SJCRH30 (cell line): ENCODE measurements at places on chromosomes 12 and 14. TPM values are rescaled to one million over a fixed set of nuclear protein-coding genes. Genes with fewer than 3 reads are reported as not detected.

The HOXC6 gene
- 1.3 and 2.2 TPM in 2 replicates for total RNA-seq

GRCh38 chr14:66361013-66361412, 125.2 kb upstream of the CCDC196 start:
- H3K27me3 ChIP-seq: no peaks in the 10 kb centered on the region
- no peaks in the 10 kb centered on the region for H3K36me3 ChIP-seq
- no peak for DNase-seq

- no peaks in the 10 kb centered on the region for H3K27me3 ChIP-seq
- no peak overlapping the region for H3K27ac ChIP-seq
- no peaks in the 10 kb centered on the region for H3K4me1 ChIP-seq
These were observed 40.0 kb downstream of the OSBPL8 start for GRCh38 chr12:76519538-76519937.

The NRIP2 gene
- total RNA-seq: 1.7 and 1.8 TPM in 2 replicates

GRCh38 chr12:104687823-104688573, 231.2 kb downstream of the CHST11 start:
- no peak overlapping the region for H3K27ac ChIP-seq
- H3K27me3 ChIP-seq: no peaks in the 10 kb centered on the region
- H3K4me3 ChIP-seq: no peak overlapping the region

- H3K4me3 ChIP-seq: no peak overlapping the region
- no peak for DNase-seq
- H3K27ac ChIP-seq: no peak overlapping the region
- H3K27me3 ChIP-seq: no peaks in the 10 kb centered on the region
These were observed 24.7 kb upstream of the NPFF start for GRCh38 chr12:53532021-53532420.

GRCh38 chr12:97181571-97182265, 274.7 kb downstream of the NEDD1 start:
- no peaks in the 10 kb centered on the region for H3K36me3 ChIP-seq
- H3K4me3 ChIP-seq: no peak overlapping the region
- no peak for DNase-seq
- no peaks in the 10 kb centered on the region for H3K4me1 ChIP-seq
- no peak overlapping the region for H3K27ac ChIP-seq

The OR9K2 gene
- total RNA-seq: not detected in 2 replicates

GRCh38 chr12:5586201-5586600, 154.3 kb downstream of the NTF3 start:
- peaks cover 41% of the 10 kb centered on the region for H3K4me1 ChIP-seq
- DNase-seq: no peak
- H3K27ac ChIP-seq: peak overlapping the region; percentile 93; the same call in 1 of the 2 replicates
- H3K36me3 ChIP-seq: no peaks in the 10 kb centered on the region
- no peaks in the 10 kb centered on the region for H3K27me3 ChIP-seq

- peak overlapping the region; percentile 51 for H3K4me3 ChIP-seq
- H3K27me3 ChIP-seq: no peaks in the 10 kb centered on the region
- peak overlapping the region; percentile 92 for H3K27ac ChIP-seq
- peaks cover 7% of the 10 kb centered on the region for H3K4me1 ChIP-seq
- H3K36me3 ChIP-seq: no peaks in the 10 kb centered on the region
These were observed 660 bp upstream of the MAP1LC3B2 start for GRCh38 chr12:116558280-116559161.

The ADAMTS20 gene
- total RNA-seq: 0.03 TPM in 1 of 2 replicates, not detected in the other

GRCh38 chr12:86260183-86260582, 4.0 kb upstream of the MGAT4C start:
- no peak overlapping the region for H3K4me3 ChIP-seq
- H3K27ac ChIP-seq: no peak overlapping the region
- no peaks in the 10 kb centered on the region for H3K4me1 ChIP-seq
- H3K36me3 ChIP-seq: no peaks in the 10 kb centered on the region
- H3K27me3 ChIP-seq: no peaks in the 10 kb centered on the region

- no peaks in the 10 kb centered on the region for H3K27me3 ChIP-seq
- H3K27ac ChIP-seq: no peak overlapping the region
- no peaks in the 10 kb centered on the region for H3K4me1 ChIP-seq
These were observed 242.0 kb downstream of the NEDD1 start for GRCh38 chr12:97148941-97149559.

The TMEM30B gene
- total RNA-seq: 6.2 and 7.4 TPM in 2 replicates

The NR2C1 gene
- total RNA-seq: 33.7 and 39.1 TPM in 2 replicates

The SP1 gene
- total RNA-seq: 50.2 and 53.1 TPM in 2 replicates

GRCh38 chr12:130775953-130776856, 60.1 kb upstream of the RIMBP2 start:
- no peak overlapping the region for H3K27ac ChIP-seq
- H3K4me3 ChIP-seq: peak overlapping the region; percentile 7; the same call in 1 of the 2 replicates
- no peaks in the 10 kb centered on the region for H3K4me1 ChIP-seq
- H3K27me3 ChIP-seq: peaks cover 6% of the 10 kb centered on the region; the same call in 1 of the 2 replicates

DNA sequence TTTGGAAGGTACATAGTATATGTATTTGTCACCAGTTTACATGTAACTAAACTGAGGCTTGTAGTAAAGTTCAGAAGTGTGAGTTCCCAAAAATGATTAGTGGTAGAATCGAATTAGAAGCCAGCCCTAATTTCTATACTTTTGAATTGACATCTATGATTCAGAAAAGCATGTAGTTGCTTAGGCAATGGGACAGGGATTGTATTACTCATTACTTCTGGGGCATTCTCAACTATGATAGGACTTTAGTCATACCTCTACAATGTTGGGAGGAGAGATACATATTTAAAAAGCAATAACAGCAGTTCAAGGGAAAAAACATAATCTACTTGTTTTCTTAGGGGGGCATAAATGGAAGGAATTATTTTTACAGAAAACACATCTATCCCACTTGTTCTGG, 277.9 kb upstream of the E2F7 start:
- no peak overlapping the region for H3K27ac ChIP-seq
- H3K27me3 ChIP-seq: no peaks in the 10 kb centered on the region
- H3K36me3 ChIP-seq: no peaks in the 10 kb centered on the region
- DNase-seq: no peak

DNA sequence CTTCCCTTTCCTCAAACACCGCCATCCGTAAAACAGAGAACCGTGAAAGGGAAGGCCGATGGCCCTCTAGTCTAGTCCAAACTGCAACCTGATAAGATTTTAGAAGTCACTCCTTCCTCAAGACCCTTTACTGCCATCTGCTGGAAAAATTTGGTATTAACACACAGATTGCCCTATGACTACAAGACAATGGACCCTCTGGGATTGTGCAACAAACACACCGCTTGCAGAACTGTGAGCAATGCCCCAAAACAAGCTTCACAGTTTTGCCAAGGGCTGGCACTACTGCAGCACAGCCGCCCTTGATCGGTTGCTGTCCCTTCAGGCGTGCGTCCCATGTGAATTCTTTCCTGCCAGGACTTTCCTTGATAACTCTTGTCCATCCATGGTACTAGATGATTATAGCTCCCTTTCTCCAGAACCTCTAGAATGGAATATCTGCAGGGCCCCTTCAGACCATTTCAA, 23.1 kb downstream of the LLPH start:
- peaks cover 6% of the 10 kb centered on the region for H3K4me1 ChIP-seq
- DNase-seq: peak; percentile 97
- peak overlapping the region; percentile 25; the same call in 1 of the 2 replicates for H3K4me3 ChIP-seq
- H3K27me3 ChIP-seq: no peaks in the 10 kb centered on the region
- peak overlapping the region; percentile 52 for H3K27ac ChIP-seq

The CLEC7A gene
- not detected in 2 replicates for total RNA-seq

DNA sequence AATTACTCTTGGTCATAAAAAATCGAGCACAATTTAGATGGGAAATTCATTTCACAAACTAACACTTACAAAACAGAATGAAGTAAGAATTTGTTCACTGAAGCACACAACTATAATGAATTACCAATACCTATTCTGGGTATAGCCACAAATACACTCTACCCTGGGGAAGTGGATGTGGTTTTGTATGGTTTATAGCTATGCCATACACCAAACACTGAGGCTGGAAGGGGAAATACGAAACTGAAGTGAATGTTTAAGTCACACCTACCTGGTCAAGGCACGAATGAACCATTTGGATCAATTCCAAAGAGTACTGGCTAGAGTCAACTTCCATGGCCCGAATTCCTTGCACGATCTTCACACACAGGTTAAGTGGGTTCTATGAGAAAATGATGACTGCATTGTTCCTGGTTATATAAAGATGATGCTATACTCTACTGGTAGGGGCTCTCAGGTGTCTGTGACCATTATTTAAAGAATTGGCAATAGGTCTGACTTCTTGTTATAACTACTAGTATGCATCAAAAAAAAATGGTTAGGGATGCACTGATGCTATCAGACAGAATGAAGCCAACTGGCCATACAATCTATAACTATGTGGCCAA, 12.8 kb downstream of the NEK9 start:
- no peak for DNase-seq
- H3K36me3 ChIP-seq: peaks cover 54% of the 10 kb centered on the region
- H3K27ac ChIP-seq: no peak overlapping the region
- no peaks in the 10 kb centered on the region for H3K4me1 ChIP-seq
- H3K27me3 ChIP-seq: no peaks in the 10 kb centered on the region

The ADAM21 gene
- 0.15 and 0.67 TPM in 2 replicates for total RNA-seq

GRCh38 chr14:78202163-78202562, 32.0 kb downstream of the NRXN3 start:
- no peak overlapping the region for H3K4me3 ChIP-seq
- DNase-seq: no peak
- no peaks in the 10 kb centered on the region for H3K36me3 ChIP-seq
- H3K27me3 ChIP-seq: no peaks in the 10 kb centered on the region
- H3K4me1 ChIP-seq: no peaks in the 10 kb centered on the region

DNA sequence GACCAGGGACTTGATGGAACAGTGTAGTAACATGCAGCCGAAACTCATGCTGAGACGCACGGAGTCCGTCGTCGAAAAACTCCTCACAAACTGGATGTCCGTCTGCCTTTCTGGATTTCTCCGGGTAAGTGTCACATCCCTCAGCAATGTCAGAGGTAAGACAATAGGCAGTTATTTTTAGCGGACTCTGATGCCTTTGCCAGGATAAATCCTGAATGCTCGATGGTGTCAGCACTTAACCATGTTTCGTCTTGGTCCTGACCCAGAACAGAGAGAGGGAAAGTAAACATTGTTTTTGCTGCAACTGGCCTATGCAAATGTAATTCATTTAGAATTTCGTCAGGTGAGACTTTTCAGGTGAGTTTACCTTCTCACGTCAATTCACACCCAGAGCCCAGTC, 112.3 kb downstream of the PLXNC1 start:
- H3K36me3 ChIP-seq: no peaks in the 10 kb centered on the region
- H3K4me3 ChIP-seq: no peak overlapping the region
- no peak for DNase-seq
- H3K27me3 ChIP-seq: no peaks in the 10 kb centered on the region
- H3K27ac ChIP-seq: no peak overlapping the region

DNA sequence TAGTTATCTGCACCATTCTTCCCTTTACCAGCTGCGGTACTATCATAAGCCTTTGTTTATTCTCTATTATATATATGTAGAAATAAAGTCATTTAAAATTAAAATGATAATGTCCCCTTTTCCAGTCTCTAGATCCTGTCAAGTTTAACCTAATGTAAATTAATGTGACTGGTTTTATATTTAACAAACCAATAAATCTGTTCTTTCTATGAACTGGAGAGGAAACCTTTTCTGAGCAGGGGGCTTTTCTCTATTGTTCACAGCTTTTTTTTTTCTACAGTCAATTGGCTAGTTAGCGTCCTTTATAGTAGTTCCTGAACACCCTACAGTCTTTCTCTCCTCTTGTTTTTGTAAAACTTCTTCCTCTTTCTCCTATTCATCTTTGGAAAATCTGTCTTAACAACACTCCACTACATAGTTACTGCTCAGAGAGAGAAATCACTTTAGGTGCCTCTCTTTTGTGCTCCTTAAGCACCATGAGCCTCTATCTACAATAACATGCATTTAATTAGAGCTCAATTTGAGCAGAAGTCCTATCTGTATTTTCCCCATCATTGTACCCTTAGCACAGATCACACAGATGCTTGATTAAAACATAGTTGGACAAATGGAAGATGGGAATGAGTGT, 332.6 kb upstream of the SYT1 start:
- H3K4me3 ChIP-seq: no peak overlapping the region
- no peaks in the 10 kb centered on the region for H3K36me3 ChIP-seq
- no peaks in the 10 kb centered on the region for H3K4me1 ChIP-seq

The PEX5 gene
- total RNA-seq: 27.4 and 29.7 TPM in 2 replicates

- H3K4me3 ChIP-seq: no peak overlapping the region
- H3K27ac ChIP-seq: no peak overlapping the region
- peaks cover 4% of the 10 kb centered on the region; the same call in 1 of the 2 replicates for H3K4me1 ChIP-seq
These were observed 108.8 kb downstream of the KITLG start for GRCh38 chr12:88471331-88472045.

DNA sequence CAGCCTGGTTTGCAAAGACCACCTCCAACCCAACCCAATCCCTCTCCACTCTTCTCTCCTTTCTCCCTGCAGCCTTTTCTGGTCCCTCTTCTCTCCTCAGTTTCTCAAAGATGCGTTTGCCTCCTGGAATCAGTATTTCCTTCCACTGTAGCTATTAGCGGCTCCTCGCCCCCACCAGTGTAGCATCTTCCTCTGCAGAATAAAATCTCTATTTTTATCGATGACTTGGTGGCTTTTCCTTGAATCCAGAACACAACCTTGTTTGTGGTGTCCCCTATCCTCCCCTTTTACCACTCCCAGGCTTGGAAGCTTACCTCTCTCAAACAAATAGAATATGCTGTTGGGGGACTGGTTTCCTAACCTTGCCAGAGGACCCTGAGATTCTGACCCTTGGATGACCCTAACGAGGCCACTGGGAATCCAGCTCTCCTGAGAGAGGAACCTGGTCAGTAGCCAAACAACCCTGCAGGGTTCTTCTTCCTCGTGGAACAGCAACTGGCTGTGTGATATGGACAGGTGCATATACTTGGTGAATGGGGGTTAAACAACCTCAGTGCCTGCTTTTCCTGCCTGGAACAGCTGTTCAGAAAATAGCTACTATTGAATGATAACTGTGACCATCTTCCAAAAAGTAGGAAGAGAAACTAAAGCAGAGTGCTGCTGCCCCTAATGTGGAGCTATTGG, 4.4 kb downstream of the WNT1 start:
- H3K4me3 ChIP-seq: no peak overlapping the region
- peaks cover 44% of the 10 kb centered on the region for H3K4me1 ChIP-seq
- H3K27ac ChIP-seq: peak overlapping the region; percentile 33

- DNase-seq: no peak
- no peaks in the 10 kb centered on the region; the same call in 1 of the 2 replicates for H3K27me3 ChIP-seq
- H3K4me3 ChIP-seq: no peak overlapping the region
- no peaks in the 10 kb centered on the region for H3K36me3 ChIP-seq
- H3K4me1 ChIP-seq: no peaks in the 10 kb centered on the region
These were observed 79.9 kb downstream of the SPRING1 start for GRCh38 chr12:116657921-116658495.

DNA sequence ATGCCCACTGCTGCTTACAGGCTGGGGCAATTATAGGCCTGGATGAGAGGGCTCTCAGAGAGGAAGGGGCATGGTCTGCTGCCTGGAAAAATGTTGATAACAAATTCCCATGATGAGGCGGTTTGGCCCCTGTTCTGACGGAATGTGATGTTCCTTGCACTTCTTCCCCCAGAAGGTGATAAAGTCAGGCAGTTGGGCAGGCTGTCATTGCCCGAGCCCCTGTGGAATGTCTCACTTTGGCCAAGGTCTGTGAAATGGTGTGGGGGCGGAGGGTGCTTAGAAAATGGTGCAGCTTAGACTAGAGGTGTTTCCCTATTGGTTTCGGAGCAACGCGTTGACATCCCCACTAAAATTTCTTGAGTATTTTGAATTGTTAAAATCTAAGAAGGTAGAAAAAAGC, 1360.0 kb downstream of the AACS start:
- no peak for DNase-seq
- no peaks in the 10 kb centered on the region for H3K27me3 ChIP-seq
- no peaks in the 10 kb centered on the region for H3K4me1 ChIP-seq
- H3K36me3 ChIP-seq: no peaks in the 10 kb centered on the region
- H3K27ac ChIP-seq: no peak overlapping the region

GRCh38 chr12:82407481-82407880, 49.2 kb downstream of the METTL25 start:
- H3K36me3 ChIP-seq: no peaks in the 10 kb centered on the region; the same call in 1 of the 2 replicates
- peaks cover 12% of the 10 kb centered on the region for H3K4me1 ChIP-seq
- H3K4me3 ChIP-seq: no peak overlapping the region
- DNase-seq: no peak
- H3K27ac ChIP-seq: no peak overlapping the region
